Karpas-422 (cell line): ENCODE measurements at places on chromosomes 4 and X. TPM values are rescaled to one million over a fixed set of nuclear protein-coding genes. Genes with fewer than 3 reads are reported as not detected.

- DNase-seq = no peak
Measured at GRCh38 chr4:19429684-19430083, 822.0 kb upstream of the SLIT2 start.

GRCh38 chrX:319579-320125 lies 1.1 kb upstream of the GTPBP6 start:
- DNase-seq = no peak

DNA sequence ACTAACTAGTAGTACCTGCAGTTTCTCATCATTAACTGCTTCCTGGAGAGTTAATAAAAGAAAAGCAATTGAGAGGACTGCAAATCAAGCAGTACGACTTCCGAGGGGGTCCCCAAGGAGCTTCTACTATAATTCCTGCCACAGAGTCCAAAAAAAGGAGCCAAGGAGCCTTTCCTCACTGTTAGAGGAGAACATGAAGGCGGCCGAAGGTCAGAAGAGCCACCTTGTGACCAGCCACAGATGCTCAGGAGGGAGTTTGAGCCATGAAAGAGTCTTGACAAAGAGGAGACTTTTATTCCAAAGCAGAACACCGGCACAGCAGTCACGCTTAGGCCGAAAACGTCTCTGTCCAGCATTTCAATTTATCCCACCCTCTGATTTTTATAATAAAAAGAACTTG lies 62.2 kb downstream of the RELL1 start:
- no peak for DNase-seq

DNA sequence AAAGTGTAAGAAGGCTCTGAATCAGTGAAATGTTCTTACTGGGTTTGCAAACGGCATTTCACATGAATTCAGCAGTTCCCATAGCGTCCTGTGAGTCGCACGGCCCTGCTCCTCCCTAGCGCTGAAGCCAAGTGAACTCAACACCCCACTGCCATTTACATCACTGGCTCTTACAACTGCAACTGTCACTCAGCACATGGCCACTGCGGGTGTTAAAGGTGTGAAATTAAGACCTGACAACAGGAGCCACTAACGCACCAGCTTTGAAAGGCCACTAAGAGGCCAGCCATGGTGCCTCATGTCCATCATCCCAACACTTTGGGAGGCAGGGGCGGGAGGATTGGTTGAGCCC lies 31.7 kb downstream of the RNF212 start:
- DNase-seq = no peak

- DNase-seq = no peak
Measured at GRCh38 chrX:45621376-45622041, 420.8 kb upstream of the DIPK2B start.

DNA sequence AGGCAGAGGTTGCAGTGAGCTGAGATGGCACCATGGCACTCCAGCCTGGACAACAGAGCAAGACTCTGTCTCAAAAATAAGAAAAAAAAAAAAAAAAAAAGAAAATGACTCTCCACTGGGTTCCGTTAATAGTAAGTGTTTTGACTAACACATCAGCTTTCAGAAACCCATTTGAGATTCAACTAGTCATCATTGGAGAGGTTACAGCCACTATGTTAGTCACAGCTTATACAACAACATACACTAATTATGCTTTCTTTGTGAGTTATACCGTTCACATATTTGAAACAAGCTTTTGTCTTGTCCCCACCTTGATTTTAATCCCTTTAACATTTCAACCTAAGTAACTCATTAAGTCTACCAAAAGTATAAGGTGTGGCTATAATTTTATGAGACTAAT lies 48.2 kb downstream of the HADH start:
- no peak for DNase-seq

- DNase-seq = no peak
Measured at GRCh38 chr4:125388613-125389012, 73.9 kb downstream of the FAT4 start.

GRCh38 chr4:122621016-122621507 lies at the start of gene IL21:
IL21 (minus strand) TSS chr4:122621066; CDS start chr4:122621011, 55 bp downstream.
- no peak for DNase-seq

DNA sequence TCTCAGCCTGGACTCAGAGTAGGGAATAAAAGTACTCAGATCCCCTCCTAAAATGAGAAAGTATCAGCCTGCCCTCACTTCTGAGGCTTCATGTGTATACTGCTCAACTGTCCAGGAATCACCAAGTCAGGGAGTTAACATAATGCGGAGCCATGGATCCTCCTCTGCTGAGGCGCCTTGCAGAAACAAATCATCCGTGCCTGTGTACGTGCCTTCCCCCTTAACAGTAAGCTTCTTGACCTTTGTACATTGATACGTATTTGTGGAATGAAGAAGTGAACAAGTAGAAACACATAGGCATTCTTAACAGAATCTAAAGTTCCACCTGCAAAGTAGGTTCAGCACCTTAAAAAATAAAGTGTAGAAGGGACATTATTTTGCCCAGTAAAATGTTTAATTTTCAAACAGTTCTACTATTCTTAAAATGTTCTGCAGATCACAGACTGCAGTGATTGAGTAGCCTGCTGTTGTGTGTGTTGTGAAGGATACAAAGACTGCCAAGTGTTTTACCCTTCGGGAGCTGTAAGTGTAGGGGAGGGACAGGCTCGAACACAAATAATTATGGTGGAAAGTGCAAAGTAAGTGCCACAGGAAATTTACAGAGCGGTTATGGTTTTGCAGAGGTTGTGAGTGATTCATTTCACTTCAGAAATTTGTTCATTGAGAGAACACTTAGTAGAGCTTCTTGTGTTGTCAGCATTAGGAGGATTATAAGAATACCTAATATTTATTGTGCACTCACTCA lies 61.9 kb downstream of the ARHGAP10 start:
- DNase-seq = no peak

DNA sequence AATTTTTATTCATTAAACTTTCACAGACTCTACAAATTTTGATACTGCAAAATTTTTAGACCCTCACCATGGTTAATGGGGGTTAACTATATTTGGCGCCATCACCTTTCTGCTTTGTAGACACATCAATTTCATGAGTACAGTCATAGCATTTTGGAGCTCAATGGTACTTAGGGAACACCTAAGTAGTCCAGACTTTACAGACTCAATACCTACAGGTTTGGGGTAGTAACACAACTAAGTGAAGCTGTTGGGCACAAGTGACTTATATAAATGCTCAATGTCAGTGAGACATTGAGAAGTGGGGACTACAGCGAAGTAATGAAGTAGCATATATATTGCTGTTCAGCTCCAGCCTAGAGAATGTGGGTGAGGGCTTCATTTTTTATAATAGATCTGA lies 7.5 kb downstream of the GPRIN3 start:
- DNase-seq = no peak

DACH2 gene
- total RNA-seq = not detected in 2 replicates

- no peak for DNase-seq
Measured at GRCh38 chr4:71188156-71188640, 150.6 kb upstream of the SLC4A4 start.

PAGE2B gene
- total RNA-seq = not detected in 2 replicates

STK26 gene
- total RNA-seq = 34.3 and 49.5 TPM in 2 replicates

DNA sequence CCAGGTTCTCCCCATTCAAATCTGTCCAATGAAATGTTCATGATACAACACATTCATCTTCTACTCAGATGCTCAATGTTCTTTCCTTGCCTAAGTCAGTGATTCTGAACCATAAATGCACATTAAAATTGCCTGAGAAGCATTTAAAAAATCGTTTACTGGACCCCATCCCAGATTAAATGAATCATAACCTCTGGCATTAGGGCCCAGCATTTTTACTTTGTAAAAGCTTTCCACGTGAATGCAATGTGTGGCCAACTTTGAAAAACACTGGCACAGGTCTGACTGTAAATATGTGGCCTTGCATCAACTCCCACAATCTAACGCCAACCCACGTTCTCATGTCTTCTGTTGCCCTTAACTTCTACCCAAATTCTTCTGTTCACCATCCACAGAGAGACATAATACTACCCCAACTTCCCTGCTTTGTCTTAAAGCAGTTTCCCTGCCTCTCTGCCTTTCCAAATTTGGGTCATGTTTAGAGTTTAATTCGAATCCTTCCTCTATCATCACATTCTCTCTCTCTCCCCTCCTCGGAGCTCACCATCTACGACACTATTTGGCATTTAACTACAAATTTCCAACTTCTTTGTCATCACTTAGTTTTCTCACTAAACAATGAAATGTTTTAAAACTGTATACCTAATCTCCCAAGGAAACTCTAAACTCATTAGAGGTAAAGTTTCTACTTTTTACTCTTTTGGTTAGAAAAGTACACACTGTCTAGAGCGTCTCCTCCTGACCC lies 78.7 kb downstream of the PRKG2 start:
- no peak for DNase-seq

- no peak for DNase-seq
Measured at GRCh38 chr4:569958-570667, 6.0 kb downstream of the TMEM271 start.

DNA sequence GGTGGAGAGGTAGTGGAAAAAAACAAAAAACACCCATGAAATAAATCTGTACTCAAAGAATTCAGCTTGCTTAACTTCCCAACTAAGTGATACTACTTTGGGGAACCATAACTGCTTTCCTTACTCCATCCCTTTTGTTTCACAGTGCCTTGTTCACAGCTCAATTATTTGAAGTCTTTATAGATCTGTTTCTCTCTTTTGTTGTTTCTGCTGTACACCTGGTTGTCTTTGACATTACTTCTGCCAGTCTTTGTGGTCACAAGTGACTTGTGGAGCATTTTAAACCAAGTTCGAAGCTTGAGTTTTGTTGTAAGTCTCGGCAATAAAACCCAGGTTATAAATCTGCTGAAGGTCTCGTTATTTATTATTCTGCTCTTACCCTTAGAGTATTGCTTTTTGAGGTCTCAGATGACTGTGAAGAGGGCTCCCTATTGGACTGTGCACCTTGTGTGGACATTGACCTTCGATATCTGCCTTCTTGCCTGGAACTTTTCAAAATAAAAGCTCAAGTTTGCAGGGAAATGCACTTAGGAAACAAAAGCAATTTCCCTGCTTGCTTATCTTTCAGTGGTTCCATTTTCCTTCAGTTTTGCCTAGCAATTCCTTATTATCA lies 59.8 kb downstream of the ANK2 start:
- no peak for DNase-seq

DNA sequence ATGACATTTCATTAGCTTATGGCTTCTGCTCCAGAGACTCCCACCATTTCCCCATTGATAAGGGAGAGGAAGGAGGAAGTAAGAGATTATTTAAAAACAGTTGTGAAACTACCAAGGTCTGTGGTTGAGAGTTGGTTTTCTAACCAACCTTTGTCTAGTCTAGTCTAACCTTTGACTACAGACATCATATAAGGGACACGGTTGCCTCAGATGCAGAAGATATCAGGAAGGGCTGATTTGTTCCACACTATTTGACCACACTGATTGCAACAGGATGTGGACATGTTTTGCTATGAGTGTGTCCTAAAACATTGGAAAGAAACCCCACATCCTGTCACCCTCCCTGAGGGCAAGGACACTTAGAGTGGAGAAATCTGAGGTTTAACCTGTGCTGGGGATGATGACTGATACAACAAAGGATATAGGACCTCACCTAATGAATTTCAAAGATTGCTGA lies 53.0 kb downstream of the COQ2 start:
- no peak for DNase-seq

DNA sequence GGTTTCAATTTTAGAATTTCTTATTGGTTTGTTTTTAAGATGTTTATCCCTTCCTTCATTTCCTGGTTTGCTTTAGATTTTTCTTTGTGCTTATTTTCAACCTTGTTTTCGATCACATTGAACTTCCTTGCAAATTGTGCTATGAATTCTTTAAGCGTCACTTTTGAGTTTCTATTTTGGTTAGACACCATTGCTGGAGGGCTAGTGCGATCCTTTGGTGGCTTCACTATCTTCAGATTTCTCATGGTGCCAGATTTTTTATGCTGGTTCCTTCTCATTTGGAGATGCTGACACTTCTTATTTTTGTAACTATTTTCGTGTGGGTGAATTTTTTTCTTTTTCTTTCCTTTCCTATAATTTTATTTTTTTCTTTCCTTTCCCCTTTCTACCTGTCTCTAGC lies 227.2 kb upstream of the HDX start:
- DNase-seq = no peak

GRCh38 chrX:38770152-38770551 lies 31.1 kb upstream of the MID1IP1 start:
- no peak for DNase-seq

- no peak for DNase-seq
Measured at GRCh38 chr4:76087007-76087769, 12.7 kb downstream of the ART3 start.
